NCI-H146 (cell line): ENCODE measurements at places on chromosomes 7 and 10.

GRCh38 chr10:14949291-14949690 lies 4.6 kb downstream of the DCLRE1C start:
- no peak for DNase-seq

DNA sequence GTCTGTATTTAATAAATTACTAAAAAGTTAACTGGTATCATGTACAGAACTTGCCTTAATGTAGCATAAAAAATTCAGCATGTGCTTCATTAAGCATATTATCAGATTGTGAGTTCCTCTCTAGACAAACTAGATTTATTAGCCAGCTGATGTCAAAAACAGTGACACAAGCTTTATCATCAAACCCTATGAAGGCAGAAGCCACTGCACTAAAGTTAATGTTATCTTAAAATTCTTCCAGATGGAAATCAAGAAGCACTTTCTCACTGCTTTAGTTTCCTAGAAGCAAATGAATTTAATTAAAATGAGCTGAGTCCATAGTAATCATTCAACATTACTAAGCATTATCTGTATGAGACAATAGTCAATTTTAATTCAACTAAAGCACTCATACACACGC lies 96.4 kb downstream of the ARHGAP12 start:
- no peak for DNase-seq

DNA sequence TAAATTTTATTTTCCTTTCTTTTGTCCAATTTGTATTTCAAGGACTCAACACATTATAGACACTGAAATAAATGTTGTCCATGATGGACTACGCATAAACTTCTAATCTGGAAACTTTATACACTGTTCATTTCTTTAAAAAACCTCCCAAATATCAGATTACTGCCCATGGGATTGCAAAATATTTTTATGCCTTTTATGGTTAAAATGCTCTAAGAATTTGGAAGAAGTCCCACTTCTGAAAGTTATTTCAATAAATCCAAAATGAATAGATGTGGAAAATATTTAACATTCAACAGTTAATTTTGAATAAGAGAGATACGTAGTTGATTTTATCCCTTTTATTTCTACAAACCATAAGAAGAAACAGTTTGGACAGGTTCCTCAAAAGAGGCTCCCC lies 46.1 kb downstream of the CABCOCO1 start:
- no peak for DNase-seq

DNA sequence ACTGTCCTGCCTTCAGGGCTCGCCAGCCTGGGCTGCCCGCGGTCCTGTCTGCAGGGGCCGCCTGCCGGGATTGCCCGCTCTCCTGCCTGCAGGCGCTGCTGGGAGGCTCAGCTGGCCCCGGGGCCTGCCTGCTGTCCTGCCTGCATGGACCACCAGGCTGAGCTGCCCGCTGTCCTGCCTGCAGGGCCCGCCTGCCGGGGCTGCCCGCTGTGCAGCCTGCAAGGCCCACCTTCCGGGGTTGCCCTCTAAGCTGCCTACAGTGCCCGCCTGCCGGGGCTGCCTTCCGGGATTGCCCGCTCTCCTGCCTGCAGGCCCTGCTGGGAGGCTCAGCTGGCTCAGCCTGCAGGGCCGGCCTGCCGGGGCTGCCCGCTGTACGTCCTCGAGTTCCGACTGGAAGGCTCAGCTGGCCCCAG lies 164.4 kb downstream of the GLRX3 start:
- peak; percentile 78 for DNase-seq

DNA sequence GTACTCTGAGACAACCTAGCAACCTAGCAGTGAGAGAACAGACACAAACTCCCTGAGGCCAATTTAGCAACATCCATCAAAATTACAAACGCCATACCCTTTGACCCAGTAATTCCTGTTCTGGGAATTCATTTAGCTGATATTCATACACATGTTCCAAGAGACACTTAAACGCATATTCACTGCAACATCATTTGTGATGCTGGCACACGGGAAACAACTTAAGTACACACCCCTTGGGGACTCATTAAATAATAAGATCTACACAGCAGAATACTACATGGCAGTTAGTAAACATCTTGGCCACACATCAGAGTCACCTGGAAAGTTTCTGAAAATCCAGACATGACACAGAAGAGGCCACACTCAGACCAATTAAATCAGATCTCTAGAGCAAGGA lies 17.6 kb downstream of the NUDCD3 start:
- no peak for DNase-seq

DNA sequence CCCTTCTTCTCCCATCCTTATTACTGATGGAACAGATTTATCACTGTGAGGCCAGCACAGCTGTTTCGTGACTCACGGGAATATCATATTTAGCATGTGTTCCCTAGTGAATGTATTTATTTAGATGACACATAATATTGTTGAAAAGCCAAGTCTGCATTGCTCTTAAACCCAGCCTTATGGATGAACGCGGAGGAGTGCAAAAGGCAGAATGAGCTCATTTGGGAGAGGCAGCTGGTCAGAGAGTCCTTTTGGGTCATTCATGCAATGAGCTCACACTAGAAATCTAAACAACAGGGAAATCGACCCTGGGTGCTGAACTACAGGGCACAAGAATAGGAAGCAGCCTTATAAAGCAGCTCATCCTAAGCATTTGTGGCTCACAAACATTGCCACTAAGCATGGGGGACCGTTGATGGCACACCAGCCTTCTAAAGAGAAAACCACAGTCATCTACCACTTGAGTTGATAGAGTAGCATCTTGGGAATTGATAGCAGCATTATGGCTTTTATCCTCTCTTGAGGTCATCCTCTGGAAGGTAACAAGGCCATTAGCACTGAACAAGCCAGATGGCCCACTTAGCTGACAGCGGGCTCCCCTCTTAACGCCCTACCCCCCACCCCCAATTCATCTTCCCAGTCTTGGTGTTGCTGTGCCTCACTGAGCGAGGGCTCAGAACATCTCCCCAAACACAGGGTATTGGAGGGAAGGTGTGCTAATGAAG lies 32.9 kb upstream of the SDK1 start:
- DNase-seq = peak; percentile 61

DNA sequence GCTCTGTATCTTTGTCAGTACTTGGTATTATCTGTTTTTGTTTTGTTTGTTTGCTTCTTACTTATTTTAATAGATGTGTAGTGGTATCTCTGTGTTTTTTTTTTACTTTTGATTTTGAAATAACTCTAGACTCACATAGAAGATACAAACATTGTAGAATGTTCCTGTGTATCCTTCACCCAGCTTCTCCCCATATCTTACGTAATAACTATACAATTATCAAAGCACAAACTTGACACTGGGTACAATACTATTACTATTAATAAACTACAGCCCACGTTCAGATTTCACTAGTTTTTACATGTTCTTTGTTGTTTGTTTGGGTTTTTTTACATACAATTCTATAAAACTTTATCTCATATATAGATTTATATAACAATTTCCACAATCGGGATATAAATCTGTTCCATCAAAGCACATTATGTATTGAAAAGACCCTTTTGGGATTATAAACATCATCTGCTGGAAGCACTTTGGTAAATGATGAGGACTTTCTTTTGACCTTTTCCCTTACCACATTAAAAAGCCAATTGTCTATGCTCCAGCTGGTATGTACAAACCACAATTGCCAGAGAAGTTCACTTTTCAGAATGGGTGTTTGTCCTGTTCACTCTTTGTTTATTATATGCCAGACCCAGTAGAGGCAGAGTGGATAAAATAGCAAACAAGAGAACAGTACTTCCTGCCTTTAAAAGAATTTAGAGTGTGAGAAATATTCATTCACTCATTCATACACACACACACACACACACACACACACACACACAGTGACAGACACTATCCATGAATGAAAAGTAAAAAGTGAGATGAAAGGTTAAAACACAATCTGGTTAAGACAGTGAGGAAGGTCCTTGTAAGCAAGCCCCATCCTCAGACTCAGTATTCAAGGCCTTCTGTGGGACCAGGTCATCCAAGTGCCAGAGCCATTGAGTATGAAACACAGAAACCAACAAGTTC lies 113.0 kb downstream of the SGMS1 start:
- no peak for DNase-seq
